ENCODE measurements at places on chromosomes 5 and 9.
A peak's percentile ranks its signal among the peaks of the same experiment; 100 is the strongest.

DNA sequence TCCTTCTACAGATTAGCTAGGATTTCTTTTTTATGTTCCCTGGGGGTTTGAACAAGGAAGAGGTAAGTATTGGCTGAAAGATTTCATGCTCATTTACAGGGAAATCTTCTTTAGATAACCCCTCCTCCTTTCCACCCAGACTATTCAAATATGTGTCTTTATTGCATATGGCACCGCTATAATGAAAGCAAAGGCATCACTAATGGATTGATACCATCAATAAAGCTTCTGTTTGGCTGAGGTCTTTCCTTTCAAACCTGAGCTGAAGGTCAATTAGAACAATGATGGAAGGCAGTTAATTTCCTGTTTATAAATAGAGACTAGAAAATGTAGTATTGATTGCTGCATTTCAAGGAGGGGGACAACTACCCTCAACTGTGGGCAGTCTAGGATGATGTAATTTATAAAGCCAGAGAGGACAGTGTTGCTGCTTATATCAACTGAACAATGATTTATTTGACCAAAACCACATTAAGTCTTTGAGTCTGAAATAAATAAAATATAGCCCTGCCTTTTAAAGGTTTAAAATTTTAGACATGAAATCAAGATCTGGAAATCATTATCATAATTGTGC lies 132.9 kb downstream of the SGCD start:
- DNase-seq: no peak

- DNase-seq: no peak
These were observed 94.0 kb downstream of the COL5A1 start for GRCh38 chr9:134735441-134736175.

GRCh38 chr5:67061511-67061910 lies 135.1 kb downstream of the CD180 start:
- no peak for DNase-seq

DNA sequence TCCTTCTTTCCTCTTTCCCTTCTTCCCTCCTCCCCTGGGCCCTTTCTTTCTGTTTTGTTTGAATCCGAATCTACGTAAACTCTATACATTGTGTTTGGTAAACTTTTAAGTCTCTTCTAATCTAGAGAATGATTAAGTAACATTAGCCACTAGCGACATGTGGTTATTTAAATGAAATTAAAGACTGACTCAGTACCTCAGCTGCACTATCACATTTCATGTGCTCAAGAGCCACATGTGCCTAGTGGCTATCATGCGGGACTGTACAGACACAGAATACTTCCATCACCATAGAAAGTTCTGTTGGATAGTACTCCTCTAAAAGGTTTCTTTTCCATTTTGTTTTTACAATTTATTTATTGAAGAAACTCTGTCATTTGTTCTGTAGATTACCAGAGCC lies 29.0 kb downstream of the DCTN4 start:
- DNase-seq: no peak

- DNase-seq: no peak
These were observed 129.6 kb downstream of the BARX1 start for GRCh38 chr9:93825348-93826115.

- no peak for DNase-seq
These were observed 479.7 kb downstream of the MAN2A1 start for GRCh38 chr5:110169461-110169860.

- no peak for DNase-seq
These were observed 596 bp upstream of the CDC37L1 start for GRCh38 chr9:4678679-4679267.

DNA sequence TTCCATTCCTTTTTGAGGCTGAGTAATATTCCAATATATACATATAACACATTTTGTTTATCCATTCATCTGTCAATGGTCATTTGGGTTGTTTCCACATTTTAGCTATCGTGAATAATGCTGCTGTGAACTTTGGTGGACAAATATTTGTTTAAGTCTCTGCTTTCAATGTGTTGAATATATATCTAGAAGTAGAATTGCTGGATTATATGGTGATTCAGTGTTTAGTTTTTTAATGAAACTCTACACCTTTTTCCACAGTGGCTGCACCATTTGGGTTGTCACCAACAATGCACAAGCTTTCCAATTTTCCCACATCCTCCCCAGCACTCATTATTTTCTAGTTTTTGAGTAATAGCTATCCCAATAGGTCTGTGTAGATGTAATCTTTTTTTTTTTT lies 69.5 kb downstream of the ACTBL2 start:
- no peak for DNase-seq

DNA sequence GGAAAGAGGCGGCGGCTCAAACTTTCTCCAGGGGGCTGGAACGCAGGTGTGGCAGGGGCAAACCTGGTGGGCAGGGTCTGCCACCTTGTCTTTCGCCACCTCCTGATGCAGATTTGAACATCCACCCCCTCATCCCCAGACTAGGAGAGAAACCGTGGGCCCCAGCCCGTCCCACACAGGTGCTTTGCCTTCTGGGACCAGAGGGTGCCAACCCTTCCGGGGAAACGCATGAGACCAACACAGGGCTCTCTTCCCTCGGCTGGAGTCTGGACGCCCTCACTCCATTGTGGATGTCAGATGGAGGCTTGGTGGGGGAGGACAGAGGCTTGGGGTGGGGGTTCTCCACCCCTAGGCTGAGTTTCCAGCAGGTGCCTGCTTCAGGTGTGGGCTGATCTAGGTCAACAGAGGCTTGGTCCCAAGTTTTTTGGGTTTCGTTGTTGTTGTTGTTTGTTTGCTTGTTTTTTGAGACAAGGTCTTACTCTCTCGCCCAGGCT lies 9.5 kb downstream of the C9orf50 start:
- no peak for DNase-seq

DNA sequence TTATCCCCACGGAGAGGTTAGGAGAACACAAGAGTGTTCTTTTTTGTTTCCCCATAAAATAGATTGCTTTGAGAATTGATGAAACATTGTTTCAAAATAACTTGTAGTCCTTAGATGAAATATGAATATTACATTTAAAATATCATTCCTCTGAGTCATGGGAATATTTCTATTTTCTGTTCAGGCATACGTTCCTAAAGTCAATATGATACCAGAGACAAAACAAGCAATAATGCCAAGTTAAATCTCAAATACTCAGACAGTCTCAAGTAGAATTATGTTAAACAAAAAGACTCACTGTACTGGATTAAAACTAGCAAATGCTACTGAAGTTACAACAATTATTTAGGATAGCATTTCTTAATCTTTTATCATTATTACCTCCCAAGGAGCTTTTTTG lies 111.7 kb upstream of the C6 start:
- DNase-seq: no peak

- peak; percentile 72 for DNase-seq
These were observed 80.2 kb upstream of the IER5L start for GRCh38 chr9:129258124-129258822.

GRCh38 chr5:54083851-54084250 lies 226.5 kb downstream of the ARL15 start:
- DNase-seq: no peak

- peak; percentile 63 for DNase-seq
These were observed 181.9 kb downstream of the ADAMTS6 start for GRCh38 chr5:65299861-65300260.

DNA sequence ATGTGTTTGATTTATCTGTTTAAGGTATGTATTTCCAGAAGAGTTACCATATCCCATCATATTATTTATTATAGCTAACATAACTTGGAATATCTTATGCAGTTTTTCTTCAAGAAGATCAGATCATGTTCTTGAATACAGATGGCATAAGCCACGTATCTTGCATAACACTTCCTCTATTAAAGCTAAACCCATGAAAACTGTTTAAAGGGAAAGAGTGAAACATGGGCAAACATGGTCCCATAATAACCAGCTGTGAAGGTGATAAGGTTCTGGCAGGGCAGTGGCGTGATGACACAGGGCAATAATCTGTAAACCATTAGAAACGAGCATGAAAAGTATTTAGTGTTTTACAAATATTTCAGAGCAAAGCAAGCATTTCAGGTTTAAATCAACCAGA lies 34.2 kb downstream of the EFNA5 start:
- no peak for DNase-seq

DNA sequence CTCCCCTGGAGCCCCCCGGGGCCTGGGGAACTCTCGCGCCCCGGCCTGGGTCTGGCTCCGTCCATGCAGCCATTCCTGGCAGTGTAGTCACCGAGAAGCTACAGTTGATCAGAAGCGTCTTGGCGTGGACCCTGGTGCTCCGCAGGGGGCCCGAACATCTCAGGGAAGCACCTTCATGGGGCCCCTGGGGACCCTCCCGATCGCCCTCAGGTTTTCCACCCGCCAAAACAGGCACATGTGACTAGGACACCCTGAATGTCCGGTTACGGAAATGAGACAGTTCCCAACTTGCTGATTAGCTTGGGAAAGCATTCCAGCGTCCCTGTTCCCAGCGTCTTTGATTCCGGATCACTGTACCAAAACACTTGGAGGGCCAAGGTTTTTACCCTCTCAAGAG lies 472 bp downstream of the FBXO4 start:
- no peak for DNase-seq

DNA sequence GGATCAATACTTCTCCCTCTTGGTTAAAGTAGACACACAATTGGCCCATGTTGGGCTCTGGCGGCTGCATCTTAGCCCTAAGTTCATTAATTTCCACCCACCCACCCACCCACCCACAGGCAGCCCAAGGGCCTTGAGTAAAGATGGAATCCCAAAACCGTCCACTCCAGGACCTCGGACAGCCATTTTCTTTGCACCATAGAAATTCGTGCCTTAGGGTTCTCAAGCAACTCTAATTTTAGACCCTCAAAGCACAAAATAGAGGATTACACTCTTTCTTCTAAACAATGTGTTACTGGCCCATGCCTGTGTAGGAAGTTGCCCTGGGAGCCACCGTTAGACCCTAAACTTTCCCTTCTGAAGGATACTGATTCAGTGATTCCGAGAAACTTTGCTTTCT lies 568.5 kb downstream of the IRX1 start:
- no peak for DNase-seq

DNA sequence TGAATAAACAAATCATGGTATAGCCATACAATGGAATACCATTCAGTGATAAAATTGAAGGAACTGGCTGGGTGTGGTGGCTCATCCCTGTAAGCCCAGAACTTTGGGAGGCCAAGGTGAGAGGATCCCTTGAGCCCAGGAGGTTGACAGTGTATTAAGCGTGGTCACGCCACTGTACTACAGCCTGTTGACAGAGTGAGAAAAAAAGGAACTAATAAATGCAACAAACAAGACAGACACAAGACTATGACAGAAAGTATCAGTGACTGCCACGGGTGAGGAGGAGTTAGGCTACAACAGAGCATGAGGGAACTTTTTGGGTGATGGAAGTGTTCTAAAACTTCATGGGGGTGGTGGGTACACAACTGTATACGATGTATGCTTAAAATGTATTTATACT lies 2.2 kb downstream of the FNIP1 start:
- no peak for DNase-seq

GRCh38 chr9:10855847-10856246 lies 243.0 kb upstream of the PTPRD start:
- DNase-seq: no peak

Data from HFF-Myc (cell line).